Gastroesophageal sphincter (tissue), 4 donors: ENCODE measurements at places on chromosomes 3 and 15.

DNA sequence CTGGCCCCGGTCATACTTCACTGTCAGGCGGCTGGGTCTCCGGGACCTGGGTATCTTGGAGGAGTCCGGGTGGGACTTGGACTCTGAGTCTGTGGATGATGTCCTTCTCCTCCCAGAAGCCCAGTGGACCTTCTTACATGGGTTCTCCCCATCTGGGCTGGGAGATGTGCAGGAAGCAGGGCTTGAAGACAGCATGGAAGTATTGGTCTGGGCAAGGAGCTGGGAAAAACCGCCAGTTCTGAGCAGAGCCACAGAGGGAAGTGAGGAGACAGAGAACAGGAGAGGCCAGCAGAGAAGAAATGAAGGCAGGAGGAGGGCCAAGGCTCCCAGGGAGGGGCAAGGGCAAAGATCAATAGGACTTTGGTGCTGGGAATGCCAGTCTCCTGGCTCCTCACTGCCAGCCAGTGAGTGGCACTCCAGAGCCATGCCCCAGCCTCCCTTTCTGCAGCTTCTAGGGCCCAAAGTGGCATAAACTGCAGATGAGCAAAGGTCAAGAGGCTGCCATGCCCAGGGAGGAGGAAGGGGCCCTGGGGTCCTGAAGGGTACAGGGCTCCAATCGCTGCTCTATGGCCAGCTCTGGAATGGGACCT lies at the start of gene PPP1R14D:
PPP1R14D (minus strand) TSS at position 262 of the 590 bp plus-strand sequence; CDS start at position 195, 67 bp downstream.
- no peak for ATAC-seq

GRCh38 chr3:41418961-41419691 lies 219.8 kb downstream of the CTNNB1 start:
- ATAC-seq = no peak

DNA sequence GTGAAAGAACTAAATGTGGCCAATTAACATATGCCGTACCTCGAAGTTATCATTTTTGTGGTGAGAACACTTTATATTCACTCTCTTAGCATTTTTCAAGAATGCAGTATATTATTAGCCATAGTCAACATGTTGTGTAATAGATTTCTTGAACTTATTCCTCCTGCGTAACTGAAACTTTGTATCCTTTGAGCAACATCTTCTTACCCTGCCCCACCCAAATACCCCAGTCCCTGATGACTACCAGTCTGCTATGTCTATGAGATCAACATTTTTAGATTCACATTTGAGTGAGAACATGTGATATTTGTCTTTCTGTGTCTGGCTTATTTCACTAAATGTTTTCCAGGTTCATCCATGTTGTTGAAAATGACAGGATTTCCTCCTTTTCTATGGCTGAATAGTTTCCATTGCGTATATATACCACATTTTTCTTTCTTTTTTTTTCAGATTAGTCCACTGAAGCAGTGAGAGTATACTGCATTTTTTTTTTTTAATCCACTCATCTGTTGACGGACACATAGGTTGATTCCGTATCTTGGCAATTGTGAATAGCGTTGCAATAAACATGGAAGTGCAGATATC lies 12.7 kb upstream of the KBTBD8 start:
- no peak for ATAC-seq

DNA sequence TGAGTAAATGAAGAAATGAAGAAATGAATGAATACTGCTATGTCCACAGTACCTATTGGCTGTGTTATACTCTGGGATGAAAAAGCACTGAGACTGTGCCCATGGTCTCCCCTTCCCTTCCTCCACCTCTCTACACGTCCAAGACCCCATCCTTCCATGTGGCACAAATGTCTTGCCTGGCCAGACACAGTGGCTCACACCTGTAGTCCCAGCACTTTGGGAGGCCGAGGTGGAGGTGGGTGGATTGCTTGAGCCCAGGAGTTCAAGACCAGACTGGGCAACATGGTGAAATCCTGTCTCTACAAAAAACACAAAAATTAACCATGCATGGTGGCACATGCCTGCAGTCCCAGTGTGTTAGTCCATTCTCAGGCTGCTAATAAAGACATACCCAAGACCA lies 200.1 kb downstream of the FAM43A start:
- ATAC-seq = no peak

GRCh38 chr3:138833899-138834595 lies 681 bp downstream of the PIK3CB start:
- ATAC-seq = peak; percentile 14

- peak; percentile 73 for ATAC-seq
Observed at GRCh38 chr3:126781889-126782491, 78.0 kb downstream of the CHCHD6 start.

DNA sequence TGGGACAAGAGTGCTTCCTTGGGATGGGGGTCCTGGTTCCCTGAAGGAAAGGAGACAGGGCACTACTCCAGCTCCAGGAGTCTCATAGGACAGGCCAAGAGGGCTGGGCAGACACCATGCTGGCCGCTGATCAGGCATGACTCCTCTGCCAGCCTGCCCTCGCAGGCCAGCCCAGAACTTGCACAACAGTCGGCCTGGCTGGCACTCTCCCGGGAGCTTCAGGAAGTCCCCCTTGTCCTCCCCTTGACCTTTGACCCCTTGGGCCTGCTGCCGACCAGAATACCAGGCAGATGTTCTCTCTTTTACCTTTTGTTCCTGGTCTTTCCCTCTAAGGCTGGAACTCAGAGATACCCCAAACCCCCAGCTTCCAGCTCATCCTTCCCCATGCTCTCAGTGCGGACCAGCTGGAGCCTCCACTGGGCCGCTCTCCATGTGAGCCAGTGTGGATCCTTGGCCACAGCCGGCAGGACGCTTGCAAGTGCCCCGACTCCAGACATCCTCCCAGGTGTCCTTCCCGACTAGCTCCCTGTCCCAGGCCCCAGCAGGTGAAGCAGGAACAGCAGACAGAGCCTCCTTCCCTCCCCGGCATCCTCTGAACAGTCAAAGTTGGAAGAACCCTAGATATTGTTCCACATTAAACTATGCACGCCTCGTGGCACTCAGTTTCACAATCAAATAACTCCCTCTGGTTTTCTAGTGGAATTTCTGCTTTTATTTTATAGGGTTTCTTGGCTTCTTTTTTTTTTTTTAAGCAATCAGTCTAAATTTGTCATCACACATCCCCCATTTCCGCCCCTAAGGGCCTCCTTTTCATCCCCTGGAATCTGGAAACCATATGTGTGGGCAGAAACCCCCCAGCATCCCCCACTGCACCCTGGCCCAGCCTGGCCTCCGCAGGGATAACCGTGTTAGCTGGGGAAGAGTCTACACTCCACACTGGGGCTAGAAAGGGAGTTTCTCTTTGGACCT lies 15.7 kb downstream of the VPS18 start:
- no peak for ATAC-seq

GRCh38 chr15:66862940-66863335 lies 160.9 kb downstream of the SMAD6 start:
- ATAC-seq = peak; percentile 81

DNA sequence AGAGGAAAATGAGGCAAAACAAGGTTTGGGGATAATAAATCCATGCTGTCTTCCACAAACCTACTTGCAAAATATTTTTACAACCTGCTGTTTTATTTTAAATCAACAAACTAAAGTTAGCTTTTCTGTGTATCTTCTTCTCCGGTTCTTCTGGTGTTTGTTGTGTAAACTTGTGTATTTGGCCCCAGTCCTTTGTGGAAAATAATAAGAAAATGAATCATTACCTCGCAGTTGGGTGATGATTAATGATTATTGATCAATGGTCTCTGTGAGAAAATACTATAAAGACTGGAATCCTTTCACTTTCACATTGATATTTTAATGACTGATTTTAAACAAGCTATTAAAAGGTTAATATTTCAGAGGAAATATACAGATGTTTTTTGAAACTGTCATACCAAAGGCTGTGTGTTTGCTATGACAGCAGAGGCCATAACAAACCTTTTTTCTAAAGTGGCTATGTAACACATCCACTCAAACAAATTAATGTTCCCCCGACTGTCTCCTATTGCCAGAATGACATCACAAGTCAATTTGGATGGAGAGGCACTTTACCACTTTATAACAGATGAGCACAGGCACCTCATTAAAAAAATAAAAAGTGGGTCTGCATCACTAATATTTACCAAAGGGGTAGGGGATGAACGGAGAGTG lies 152.5 kb downstream of the MEX3B start:
- ATAC-seq = no peak

GRCh38 chr3:193620650-193621049 lies 27.6 kb downstream of the OPA1 start:
- no peak for ATAC-seq

- ATAC-seq = no peak
Observed at GRCh38 chr3:47791193-47791855, 9.6 kb upstream of the SMARCC1 start.

DNA sequence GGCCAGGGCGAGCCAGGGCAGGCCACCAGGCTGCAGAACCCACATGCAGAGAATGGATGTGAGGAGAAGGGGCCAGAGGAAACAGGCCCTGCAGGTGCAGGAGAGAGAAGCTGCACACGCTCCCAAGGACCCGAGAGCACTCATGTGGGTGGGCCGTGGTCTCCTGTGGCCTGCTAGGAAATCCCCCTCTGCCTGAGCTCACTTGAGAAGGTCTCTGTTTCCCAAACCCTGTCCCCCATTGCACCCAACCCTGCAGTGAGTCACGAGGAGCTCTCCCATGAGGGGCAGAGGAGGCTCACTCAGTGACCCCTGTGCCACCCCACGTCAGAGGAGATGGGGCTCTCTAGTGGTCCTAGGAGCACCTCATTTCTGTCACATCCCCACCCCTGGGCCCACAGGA lies 111.1 kb downstream of the KLF13 start:
- no peak for ATAC-seq

- no peak for ATAC-seq
Observed at GRCh38 chr3:183823963-183824362, 1.4 kb downstream of the MAP6D1 start.
